ENCODE measurements at places on chromosomes 12 and 14.

DNA sequence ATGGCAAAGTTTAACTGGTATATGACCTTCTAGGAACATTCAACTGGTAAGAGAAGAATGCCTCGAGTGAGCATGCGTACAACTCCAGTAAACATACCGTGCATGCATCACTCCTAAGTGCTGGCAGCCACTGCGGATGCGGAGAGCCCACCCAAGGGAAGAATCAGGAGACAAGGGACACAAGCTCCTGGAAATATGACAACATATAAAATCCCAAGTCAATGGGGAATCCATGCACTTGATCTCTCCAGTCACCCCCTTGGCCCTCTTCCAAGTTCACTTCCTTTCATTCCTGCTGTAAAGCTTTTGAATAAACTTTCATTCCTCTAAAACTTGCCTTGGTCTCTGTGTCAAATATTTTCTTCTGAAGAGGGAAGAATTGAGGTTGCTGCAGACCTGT lies 168.7 kb upstream of the TMCC3 start:
- no peak for DNase-seq

DNA sequence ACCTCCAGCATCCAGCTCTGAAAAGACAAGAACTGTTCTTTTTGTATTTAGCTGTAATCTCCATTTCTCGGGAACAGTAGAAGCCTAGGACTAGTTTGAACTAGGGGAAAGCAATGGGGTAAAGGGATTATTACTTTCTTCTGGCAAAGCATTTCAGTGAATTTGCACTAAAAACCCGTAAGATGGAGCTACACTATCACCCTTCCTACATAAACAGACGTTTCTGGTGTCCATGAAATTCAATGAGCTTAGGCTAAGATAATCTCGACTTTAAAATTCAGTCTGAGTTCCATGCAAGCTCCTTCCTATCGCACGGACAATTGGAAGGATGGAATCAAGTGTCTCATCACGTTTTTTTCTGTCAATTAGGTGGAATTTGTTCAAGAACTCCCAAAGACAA lies 24.0 kb downstream of the ACSM4 start:
- DNase-seq = no peak

GRCh38 chr12:68900241-68900640 lies 32.7 kb downstream of the CPM start:
- no peak for DNase-seq

GRCh38 chr14:100291305-100292075 lies 14.8 kb downstream of the SLC25A29 start:
- DNase-seq = no peak

DNA sequence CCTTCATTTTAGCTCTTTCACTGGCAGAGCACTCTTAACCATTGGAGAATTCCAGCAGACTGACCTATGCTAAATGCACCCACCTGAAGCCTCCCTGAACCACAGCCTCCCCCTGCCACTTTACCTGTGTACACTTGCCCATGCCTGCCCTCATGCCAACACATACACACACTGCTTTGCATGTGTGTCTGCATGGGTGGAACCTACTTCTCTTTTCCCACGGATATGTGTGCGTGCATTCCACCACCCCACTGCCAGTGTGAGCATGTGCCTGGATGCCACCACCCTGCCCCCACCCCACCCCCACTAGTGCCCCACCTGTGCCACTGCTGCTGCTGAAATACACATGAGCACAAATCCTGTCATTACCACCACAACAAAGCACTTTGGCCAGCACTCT lies 49.5 kb upstream of the EEA1 start:
- no peak for DNase-seq

DNA sequence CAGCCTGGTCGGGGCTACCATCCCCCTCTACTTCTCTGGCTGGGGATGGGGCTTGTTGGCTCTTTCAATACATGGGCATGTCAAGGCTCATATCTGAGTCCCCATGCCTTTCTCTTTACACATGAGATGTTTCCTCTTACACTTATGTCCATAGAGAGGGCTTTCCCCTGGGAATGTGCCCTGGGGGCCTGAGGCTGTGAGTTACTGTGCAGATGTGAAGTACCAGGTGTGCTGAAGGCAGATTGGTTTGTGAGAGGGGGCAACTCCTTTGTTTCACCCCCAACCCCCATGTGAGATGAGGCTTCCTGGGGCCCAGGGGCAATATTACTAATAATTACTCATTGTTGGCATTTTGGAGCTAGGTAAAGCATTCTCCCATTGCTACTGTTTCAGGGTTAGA lies 32.8 kb downstream of the NRXN3 start:
- DNase-seq = no peak

DNA sequence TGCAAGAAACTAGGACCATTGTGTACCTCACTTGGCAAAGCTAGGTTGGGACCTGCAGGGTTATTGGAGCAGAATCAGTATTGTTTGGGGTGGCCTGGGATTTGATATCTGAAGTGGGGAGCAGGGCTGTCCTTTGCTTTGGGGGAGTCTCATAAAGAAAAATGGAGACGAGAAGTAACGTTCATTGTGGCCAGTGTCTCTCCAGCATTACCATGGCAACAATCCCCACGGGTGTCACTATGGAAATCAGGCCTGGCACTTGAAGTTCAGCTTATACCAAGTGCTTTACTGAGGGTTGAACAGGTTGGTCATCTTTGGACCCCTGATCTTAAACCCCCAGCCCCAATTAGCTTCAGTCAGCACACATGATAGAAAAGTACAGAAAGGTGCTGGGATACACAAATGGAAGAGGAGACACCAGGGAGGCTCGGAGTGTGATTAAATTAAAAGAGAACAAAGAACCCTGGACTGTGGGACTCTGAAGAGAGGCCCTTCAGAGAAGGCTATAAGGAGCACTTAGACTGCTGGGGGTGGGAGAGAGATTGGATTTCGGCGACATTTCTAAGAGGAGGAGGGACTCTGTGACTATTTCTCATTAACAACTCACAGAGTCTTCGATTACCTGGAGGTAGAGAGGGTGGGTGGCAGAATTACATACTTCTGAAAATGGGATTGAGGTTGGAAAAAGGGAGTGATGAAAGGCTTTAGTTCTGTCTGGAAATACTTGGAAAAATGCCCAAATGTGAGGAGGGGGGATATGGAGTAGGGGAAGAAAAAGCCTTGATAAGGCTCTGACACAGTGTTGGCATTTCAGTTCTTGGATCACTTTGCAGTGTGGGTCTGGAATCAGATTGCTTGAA lies 3.7 kb downstream of the KIF5A start:
- DNase-seq = no peak

- DNase-seq = no peak
Measured at GRCh38 chr12:4220536-4221257, 52.9 kb upstream of the CCND2 start.

DNA sequence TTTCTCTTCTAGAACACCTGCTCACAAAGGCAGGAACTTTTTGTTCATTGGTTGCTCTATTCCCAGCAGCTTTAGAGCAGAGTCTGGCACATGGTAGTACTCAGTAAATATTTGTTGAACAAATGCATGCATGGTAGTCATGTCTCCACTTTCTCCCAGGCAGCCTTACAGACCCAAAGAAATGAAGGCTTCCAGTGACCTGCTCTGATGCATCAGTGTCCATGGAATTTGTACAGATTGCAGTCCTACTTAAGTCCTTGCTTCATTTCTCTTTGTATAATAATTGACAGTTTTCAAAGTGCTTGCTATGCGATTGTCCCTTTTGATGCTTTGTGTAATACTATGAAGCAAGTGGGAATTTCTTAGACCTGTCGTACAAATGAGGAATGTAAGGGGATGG lies 119.6 kb downstream of the DERA start:
- DNase-seq = no peak

- DNase-seq = no peak
Measured at GRCh38 chr12:70785896-70786295, 134.6 kb downstream of the PTPRR start.

GRCh38 chr12:75507086-75507485 lies 4.3 kb downstream of the KRR1 start:
- no peak for DNase-seq

DNA sequence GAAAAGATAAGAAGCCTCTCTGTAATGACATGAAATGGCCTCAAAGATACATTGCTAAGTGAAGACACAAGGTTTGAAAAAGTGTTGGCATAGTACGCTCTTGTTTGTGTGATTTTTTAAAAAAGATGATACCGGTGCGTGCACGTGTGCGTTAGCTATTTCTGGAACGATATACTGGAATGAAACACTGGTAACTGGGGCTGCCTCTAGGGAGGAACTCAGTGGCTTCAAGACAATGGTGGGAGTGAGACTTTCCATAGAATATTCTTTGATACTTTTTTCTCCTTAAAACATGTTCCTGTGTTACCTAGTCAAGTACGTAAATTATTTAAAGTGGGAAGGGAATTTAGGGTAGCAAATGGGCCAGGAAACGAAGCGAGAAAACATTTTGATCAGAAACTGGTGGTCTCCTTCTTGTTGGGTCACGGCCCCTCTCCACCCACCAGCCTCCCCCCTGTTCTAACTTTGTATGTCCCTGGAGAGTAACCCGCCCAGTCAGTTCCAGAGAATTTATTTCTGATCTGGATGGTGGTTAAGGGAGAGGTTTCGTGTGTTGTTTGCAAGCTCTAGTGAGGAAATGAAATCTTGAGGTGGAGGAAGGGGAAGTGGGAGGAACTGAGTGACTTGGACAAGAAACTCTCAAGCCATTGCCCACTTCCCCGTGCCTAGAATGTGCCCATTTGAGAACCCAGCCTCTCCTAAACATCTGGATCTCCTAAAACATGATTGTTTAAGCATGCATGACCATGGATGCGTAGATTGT lies 6.6 kb downstream of the FGF6 start:
- DNase-seq = no peak

DNA sequence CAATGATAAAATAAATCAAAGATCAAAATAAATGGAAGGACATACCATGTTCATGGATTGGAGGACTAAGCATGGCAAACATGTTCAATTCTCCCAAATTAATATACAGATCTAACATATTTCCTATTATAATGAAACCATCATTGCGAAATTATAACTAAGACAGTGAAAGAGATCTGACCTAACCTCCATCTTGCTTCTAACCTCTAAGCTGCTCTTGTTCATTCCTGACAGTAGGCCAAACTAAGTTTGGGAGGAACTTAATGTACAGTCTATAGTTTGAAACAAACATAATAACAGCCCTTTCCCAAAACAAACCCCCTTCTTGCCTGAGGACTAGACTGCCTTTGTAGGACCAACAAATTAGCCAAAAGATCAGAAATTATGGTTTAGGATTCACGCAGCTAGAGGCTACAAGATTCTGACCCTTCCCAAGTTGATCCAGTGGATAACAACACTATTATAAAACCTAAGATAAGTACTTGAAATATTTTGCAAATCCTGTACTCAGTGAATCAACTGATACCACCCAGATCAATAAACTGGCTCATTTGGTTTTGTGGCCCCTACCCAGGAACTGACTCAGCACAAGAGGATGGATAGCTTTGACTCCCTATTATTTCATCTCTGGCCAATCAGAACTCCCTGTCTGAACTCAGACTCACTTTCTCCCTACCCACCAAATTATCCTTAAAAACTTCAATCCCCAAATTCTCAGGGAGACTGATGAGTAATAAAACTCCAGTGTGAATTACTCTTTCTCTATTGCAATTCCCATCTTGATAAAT lies 41.7 kb upstream of the OR5AU1 start:
- DNase-seq = no peak

DNA sequence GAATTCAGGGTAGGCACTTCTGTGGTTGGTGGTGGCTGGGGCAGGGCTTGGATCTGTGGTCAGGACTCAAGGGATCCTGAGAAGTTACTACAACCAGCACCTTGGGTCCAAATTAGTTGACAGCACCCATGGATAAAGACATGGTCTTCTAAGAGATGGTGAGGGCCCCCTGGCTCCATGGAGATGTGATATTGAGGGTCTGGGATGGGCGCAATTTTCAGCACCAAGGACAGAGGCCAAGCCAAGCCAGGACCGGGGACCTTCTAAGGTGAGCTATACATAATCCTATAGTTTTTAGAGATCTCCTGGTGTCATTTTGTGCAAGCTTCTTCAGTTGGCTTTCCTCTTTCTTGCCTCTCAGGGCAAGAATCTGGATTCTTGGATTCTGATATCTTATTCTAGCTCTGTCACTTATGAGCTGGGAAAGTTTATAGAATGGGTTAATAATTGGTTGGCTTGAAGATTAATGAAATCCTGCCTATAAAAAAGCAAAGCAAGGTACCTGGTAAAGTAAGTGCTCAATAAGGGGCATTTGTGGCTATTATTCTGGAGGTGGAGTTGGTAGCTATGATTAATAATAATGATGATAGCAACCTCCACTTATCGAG lies 130.1 kb upstream of the LHX5 start:
- DNase-seq = no peak

GRCh38 chr14:54299410-54300363 lies 97.1 kb upstream of the CDKN3 start:
- no peak for DNase-seq

DNA sequence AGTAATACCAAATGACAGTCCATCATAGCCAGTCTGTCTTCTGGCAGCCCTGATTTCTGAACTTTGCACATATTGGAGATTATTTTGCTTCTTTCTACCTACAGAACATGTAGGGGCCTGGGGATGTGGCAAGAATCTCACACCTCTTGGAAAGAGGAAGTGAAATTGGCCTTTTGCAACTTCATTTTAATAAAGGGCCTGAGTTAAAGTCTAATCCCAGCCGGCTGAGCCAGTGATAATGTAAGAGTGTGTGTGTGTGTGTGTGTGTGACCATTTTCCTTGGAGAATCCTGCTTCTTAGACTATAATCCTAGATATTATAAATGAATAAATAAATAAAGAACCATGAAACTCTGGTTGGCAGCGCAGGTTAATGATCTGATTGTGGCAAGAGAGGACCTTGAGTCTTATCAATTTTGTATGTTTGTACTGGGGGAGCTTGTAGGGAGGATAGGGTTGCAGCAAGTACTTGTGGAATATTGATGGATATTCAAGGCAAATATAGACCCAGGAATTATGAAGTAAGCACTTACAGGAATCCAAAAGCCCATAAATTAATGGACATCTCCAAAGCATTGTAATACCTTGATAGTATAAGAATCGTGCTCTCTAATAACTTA lies 233.2 kb upstream of the AMIGO2 start:
- DNase-seq = no peak

- DNase-seq = no peak
Measured at GRCh38 chr14:103772078-103772712, 56.6 kb downstream of the ZFYVE21 start.

Measured in NK-92 treated with Interleukin-12 subunit alpha and Interleukin-12 subunit beta, amount 100 ng/mL, for 24 hours (cell line).